ENCODE measurements at places on chromosomes 16 and 17.

GRCh38 chr17:79803997-79804855 is 7.3 kb upstream of the CBX8 start:
- DNase-seq = peak; percentile 82

DNA sequence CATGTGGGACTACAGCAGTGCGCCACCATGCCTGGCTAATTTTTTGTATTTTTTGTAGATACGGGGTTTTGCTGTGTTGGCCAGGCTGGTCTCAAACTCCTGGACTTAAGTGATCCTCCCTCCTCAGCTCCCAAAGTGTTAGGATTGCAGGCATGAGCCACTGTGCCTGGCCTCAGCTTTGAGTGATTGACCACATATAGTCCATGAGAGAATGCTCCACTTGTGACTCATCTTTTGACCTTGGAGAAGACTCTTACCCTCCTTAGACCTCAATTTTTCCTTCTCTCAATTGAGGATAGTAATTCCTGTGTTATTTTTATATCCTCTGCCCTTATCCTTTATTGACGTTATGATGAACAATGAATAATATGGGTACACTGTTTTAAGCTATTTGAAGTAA is 30.9 kb upstream of the DUSP14 start:
- no peak for DNase-seq

DNA sequence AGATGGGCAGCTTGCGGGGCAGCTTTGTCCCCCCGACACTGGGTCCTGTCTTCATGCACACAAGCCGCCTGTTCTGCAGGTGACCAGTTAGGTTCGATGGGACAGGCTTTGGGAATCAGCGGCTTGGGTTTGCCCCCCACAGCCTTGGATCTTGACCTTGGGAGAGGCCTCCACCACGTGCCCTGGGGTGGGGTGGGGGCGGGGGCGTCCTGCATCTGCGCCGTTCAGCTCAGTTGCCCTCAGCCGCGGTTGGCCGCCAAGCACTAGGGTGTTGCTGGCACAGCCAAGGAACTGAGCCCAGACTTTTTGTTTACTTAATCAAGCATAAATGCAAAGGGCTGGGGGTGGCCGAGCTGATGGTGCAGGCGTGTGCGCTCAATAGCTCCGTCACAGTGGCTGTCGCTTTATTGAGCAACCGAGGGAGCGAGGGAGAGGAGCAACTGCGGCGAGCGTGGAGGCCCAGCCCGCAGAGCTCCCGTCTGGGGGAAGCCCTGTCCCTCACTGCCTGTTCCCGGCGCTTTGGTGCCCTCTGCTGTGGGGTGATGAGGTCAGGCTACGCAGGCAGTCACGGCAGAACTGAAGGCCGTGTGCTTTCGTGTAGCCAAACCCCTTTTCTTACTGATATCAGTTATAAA is 33.9 kb downstream of the JPH3 start:
- peak; percentile 86 for DNase-seq

DNA sequence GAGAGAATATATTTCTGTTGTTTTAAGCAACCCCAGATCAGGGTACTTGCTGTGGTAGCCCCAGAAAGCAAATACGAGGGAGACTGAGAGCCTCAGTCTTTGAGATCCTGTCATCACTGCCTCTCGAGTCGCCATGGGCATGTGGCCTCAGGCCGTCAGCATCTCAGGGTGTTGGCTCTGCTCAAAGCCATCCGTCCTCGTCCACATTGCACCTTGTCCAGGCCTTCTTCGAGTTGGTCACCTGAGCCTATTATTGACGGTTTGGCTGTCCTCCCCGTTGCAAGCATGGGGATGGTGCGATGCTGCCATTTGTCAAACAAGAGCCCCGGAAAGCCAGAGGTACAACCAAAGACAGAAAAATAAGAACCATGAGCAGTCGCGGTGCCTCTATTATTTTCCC is 136.9 kb downstream of the IRF8 start:
- DNase-seq = no peak

- no peak for DNase-seq
Observed at GRCh38 chr16:15610369-15610871, 32.5 kb downstream of the MARF1 start.
